ENCODE measurements at places on chromosomes 2 and 18. TPM values are rescaled to one million over a fixed set of nuclear protein-coding genes. Genes with fewer than 3 reads are reported as not detected.

- H3K27ac ChIP-seq = peak within 1 kb of the TSS; percentile 84
- peak within 1 kb of the TSS; percentile 95 for H3K4me3 ChIP-seq
- H3K27me3 ChIP-seq = no peaks in the 10 kb centered on the region
- DNase-seq = peak; percentile 87
These were observed at the start of gene TMEM214 for GRCh38 chr2:27032495-27033252. TSS of gene TMEM214 (plus strand) at chr2:27032965. CDS start at chr2:27033016, 51 bp downstream.

DNA sequence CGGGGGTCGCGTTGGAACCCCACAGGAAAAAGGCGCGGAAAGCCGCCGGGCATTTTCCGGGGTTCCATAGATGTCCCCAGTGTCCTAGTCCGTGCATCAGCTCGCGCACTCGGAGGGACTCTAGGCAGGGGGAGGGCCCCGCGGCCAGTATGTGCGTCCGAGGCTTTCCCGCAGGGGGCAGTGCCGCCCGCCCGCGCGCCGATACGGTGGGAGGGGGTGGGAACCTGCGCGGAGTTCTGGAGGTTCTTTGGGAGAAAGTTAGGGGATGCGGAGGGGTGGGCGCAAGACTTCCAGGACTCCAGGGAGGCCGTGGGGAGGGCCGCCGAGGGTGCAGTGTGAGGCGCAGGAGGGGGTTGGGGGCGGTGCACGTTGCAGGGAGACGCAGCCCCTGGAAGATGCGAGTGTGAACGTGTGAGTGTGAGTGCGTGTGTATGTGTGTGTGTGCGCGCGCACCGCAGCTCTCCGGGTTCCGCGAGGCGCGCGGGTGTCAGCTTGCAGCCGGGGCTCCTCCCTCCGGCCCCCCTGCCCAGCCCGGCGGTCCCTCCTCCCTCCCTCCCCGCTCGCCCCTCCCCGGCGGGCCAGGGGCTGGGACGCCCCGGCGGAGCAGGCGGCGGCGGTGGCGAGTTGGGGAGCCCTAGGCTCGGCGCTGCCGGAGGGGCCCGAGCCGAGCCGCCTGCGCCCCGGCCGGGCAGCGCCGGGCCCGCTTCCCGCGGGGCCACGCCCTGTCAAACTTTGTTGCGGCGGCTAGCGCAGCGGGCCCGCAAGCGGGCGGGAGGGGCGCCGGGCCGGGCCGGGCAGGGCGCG lies at the start of gene TCF7L1:
Gene TCF7L1 (plus strand): TSS at position 559 of the 804 bp plus-strand sequence. CDS start 293 bp downstream, outside the sequence.
- peak within 1 kb of the TSS; percentile 76 for H3K4me3 ChIP-seq
- H3K4me1 ChIP-seq = peaks cover 4% of the 10 kb centered on the region
- peaks cover 55% of the 10 kb centered on the region for H3K27me3 ChIP-seq
- H3K36me3 ChIP-seq = no peaks in the 10 kb centered on the region
- no peak within 1 kb of the TSS for H3K27ac ChIP-seq

- no peaks in the 10 kb centered on the region for H3K36me3 ChIP-seq
- no peak overlapping the region for H3K27ac ChIP-seq
- peaks cover 3% of the 10 kb centered on the region for H3K4me1 ChIP-seq
- no peak overlapping the region for H3K4me3 ChIP-seq
- peaks cover 39% of the 10 kb centered on the region for H3K27me3 ChIP-seq
These were observed 12.7 kb upstream of the FHOD3 start for GRCh38 chr18:36284671-36285295.

- no peak overlapping the region for H3K27ac ChIP-seq
- H3K27me3 ChIP-seq = peaks cover 27% of the 10 kb centered on the region
- H3K4me1 ChIP-seq = no peaks in the 10 kb centered on the region
- no peaks in the 10 kb centered on the region for H3K36me3 ChIP-seq
- no peak for DNase-seq
- H3K4me3 ChIP-seq = no peak overlapping the region
These were observed 189.6 kb upstream of the TNP1 start for GRCh38 chr2:217049422-217049821.

DNA sequence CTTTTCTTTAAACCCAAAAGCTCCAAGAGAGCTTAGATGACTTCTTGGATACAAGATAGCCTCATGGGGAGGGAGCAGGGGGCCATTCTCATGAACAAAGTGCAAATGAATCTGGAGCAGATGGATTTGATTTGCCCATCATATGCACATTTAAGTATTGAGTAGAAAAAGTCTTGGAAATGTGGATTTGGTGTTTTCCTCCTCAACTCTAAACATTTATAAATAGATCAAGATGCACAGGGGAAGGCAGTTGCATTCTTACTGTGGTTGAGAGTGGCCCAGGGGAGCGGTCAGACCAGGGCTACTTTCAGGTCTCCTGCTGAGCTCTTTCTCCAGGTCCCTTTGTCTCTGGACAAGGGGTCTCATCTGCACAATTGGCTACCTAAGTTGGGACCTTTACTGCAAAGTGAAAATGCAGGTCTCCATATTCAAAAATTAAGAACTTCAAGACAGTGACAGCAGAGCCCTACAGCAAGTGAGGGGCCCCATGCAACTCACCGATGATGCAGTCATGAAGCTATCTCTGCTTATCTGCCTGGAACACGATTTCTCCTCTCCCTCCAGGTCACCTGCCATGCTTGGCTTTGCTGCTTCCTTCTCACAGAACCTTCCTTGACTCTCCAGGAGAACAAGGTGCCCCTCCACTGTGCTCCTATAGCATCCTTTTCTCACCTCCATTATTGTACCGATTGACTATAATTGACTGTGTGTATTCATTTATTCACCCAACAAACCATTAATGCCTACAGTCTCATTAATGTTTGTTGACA lies 145.4 kb downstream of the LPIN1 start:
- no peak overlapping the region for H3K4me3 ChIP-seq
- no peaks in the 10 kb centered on the region for H3K4me1 ChIP-seq
- DNase-seq = no peak
- peaks cover 6% of the 10 kb centered on the region for H3K36me3 ChIP-seq

DNA sequence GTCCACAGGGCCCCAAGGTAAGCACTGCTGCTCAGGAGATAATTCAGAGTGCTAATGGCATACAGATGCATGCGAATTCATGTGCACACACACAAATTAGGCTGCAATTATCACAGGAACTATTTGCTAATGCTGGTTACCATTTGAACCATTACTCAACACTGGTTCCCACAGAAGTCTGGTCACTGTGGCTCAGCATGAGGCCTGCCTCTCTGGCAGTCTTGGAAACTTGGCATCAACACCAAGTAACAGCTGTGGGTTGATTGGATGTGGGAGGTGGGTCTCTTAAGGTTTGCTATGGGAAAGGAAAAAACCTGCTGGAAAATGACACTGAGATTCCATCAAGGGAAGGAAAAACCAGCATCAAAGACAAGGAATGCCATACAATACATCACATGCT lies 105.0 kb downstream of the CELF4 start:
- DNase-seq = no peak
- H3K4me3 ChIP-seq = no peak overlapping the region
- H3K27ac ChIP-seq = no peak overlapping the region
- peaks cover 3% of the 10 kb centered on the region for H3K27me3 ChIP-seq
- no peaks in the 10 kb centered on the region for H3K4me1 ChIP-seq
- H3K36me3 ChIP-seq = no peaks in the 10 kb centered on the region

DNA sequence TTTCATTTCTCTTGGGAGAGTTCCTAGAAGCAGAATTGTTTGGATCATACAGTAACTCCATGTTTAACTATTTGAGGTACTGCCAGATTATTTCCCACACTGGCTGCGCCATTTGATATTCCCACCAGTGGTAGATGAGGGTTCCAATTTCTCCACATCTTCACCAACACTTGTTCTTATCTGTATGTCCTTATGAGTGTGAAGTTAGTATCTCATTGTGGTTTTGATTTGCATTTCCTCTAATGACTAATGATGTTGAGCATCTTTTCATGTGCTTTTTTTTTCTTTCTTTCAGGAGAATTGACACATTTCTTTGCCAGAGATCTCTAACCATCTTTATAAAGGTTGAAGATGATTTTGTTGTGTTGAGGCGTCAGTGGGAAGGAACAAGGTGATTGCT lies 4.1 kb upstream of the MGAT5 start:
- H3K27ac ChIP-seq = peak overlapping the region; percentile 80
- peaks cover 93% of the 10 kb centered on the region for H3K4me1 ChIP-seq

The AKAIN1 gene
- total RNA-seq = not detected

The KCNK3 gene
- not detected for total RNA-seq

The FOXI3 gene
- not detected for total RNA-seq

The CAVIN2 gene
- not detected for total RNA-seq

The PLA2R1 gene
- not detected for total RNA-seq
